IPS DF 19.7 (cell line): ENCODE measurements at places on chromosomes 3 and 15.
A peak's percentile ranks its signal among the peaks of the same experiment; 100 is the strongest.

DNA sequence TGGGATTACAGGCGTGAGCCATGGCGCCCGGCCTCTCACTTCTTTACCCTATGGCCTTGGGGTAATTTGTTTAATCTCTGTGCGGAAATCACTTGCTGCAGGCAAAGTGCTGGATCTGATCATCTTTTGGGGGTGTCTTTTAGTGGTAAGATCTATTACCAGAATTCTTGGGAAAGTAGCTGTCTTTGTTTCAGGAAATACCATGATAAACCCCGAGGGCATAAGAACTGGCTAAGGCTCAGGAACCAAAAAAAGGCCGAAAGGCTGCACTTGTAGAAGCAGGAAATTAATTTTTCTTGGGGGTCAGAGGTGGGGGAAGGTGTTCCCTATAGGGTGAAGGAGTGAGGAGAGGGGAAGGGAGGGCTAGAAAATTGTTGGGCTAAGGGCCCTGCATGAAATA lies 22.7 kb upstream of the IGF2BP2 start:
- no peak for DNase-seq

DNA sequence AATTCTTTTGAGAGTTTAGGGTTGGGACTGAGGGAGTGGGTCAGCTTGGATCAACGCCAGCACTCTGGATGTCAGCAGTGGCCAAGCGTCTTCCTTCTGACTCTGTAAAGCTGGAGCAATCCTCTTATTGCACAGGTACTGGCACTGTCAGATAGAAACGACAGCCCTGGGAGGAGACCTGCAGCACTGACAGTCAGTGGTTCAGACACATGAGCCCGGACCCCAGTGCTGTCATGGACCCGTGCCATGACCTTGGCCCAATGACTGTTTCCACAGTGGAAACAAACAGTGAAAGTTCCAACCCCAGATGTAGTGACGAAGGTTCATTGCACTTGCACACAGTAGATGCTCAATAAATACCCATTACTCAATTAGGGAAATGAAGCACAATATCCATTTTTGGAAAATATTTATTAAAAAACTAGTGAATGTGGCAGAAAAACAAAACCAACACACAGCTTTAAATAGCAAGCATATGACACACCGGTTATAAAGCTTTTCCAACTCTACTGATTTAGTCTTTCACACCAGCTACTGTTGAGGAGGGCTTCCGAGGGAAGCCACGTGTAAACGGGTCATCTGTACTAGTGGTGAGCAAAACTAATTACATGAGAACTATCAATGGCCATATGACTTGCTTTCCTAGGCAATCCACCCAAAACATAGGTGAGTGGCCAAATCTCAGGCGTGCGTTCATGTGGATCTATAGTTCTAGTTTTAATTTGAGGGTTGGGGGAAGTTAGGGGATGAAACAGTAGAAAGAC lies 22.1 kb downstream of the SIAH2 start:
- DNase-seq, result no peak

DNA sequence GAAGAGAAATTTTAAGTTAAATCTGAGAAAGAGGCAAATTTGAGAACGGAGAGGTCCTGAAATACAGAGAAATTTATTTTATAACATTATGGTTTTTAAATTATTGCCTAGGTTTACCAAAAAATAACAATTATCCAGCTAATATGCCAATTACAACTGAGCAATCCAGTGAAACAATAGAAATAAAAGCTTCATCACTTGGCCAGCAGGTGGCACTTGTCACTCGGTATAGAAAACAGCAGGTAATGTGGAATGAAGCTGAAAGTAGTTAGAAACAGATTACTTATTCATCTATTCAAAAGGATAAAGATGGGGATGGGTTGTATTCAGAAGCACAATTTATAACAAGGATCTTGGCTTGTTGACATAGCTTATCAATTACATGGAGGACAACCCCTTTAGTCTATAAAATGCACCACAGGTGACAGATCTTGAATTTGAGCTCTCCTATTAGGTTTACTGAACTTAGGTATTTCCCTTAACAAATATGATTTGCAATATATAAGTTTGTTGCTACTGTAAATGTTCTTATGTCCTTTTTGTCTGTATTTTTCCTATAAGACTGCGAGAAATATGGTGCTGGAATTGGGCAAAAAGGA lies 70.1 kb upstream of the GUCA1C start:
- DNase-seq, result no peak

DNA sequence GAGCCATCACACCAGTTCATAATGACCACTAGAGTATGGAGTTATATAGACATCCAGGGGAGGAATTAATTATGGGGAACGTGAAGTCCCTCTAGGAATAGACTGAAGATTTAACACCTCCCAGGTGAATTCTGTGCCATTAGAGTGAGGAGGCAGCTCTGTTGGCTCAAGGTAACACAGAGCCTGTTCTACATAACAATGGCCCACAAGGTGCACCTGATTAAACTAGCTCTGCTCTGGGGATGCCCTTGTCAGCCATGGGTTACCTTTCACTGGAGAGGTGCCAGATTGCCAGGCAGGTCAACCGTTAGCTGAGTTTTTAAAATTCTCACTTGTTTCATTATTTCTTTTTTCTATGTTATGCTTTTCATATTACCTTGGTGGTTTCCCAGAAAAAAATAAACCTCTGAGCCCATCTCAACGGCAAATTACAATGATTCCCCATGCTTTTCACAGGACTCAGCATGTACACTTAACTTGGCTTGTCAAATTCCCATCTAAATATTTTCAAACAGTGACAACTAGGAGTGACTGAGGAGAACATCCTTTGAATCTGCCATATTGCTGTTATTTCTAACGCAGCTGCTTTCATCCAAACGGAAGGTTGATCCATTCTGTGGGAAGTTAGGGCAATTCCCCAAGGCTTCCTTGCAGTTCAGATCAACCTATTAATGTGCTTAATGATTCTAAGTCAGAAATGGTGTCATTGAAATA lies 512.9 kb downstream of the MCTP2 start:
- peak; percentile 50 for DNase-seq

GRCh38 chr3:154059833-154060232 lies 61.4 kb upstream of the ARHGEF26 start:
- no peak for DNase-seq

DNA sequence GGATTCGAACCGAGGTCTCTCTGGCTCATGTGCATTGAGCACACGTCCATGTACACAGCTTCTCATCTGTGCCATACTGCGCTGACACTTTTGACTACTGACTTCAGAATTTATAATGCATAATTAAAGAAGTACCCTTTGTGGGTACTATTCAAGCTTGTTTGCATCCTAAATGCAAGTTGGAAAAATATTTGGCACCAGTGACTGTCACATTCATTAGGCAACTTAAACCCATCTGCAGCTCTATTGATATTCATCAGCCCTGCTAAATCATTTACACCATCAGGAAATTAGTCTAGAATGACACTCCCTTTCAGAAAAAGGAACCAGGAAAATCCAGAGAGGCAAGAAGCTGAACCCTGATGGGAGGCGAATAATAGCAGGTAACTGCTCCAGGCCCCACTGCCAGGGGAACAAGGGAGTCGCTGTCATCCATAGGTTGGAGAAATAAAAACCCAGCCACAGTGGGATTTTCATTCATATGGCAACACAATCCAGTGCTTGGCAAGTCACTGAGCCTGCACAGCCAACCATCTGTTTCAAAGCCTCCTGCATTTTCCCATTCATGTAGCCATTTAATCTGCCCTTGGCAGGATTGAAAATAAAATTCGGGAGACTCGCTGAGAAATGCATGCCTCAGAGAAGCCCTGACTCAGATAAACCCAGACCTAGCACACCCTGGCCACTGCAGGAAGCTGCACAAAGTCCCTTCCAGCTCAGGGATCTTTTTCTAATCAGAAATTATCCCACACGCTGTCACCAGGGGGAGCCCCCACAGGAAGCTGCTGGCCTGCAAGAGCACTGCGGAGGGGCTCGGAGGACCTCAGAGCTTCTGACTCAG lies 103.0 kb upstream of the VEPH1 start:
- DNase-seq, result peak; percentile 54

- DNase-seq, result no peak
Measured at GRCh38 chr15:51621155-51621765, 1.3 kb downstream of the DMXL2 start.

DNA sequence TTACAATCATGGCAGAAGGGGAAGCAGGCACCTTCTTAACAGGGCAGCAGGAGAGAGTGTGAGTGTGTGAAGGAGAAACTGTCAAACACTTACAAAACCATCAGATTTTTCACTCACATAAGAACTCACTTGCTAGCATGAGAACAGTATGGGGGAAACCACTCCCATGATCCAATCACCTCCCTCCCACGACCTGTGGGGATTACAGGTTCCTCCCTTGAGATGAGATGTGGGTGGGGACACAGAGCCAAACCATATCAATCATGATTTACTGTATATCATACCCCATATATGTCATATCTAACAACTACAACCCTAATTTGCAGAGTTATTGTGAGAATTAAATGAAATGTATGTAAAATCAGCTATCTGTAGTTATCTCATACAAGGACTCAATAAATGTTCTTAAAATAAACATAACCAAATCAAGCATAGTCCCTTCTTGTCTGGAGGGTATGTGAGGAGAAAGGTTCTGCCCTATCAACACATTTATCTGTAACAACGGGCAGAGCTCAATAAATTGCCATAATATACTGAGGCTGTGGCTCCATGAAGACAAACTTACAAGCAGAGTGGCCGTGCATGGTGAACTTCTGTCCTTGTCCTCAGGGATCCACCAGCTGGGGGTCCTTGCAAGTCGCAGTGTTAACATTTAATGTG lies 504.7 kb downstream of the SOX2 start:
- DNase-seq, result no peak

DNA sequence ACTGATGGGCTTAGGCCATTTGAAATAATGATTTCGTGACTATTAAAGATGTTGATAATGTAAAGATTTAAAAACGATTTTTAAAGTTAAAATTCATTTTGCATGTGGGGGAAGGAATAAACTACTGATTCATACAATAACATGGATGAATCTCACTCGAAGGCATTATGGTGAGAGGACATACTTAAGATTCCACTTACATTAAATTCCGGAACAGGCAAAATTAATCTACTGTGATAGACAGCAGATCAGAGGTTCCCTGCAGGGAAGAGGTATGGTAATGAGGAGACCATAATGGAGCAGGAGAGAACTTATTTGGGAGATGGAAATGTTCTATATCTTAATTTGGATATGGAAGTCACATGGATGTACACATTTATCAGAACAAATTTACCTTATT lies 28.4 kb upstream of the RAB6B start:
- no peak for DNase-seq

GRCh38 chr3:45084361-45084760 lies 58.3 kb downstream of the CLEC3B start:
- DNase-seq, result no peak

DNA sequence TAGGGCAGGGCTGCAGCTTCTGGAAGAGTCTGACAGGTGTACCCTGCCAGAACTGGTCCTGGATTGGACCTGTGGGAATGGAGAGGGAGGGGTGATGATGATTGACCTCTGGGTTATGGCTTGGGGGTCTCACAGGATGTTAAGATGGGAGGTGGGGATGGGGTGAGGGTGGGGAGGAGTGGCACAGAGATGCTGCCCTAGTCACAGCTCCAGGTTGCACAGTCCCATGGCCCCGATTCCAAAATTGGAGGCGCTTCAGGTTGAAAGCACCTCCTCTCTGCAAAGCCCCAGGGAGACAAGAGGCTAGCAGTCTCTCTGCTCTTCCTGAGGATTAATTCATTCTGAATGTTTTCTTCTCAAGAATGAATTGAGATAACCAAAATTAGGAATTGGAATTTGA lies 101.4 kb downstream of the FAM43A start:
- DNase-seq, result no peak

DNA sequence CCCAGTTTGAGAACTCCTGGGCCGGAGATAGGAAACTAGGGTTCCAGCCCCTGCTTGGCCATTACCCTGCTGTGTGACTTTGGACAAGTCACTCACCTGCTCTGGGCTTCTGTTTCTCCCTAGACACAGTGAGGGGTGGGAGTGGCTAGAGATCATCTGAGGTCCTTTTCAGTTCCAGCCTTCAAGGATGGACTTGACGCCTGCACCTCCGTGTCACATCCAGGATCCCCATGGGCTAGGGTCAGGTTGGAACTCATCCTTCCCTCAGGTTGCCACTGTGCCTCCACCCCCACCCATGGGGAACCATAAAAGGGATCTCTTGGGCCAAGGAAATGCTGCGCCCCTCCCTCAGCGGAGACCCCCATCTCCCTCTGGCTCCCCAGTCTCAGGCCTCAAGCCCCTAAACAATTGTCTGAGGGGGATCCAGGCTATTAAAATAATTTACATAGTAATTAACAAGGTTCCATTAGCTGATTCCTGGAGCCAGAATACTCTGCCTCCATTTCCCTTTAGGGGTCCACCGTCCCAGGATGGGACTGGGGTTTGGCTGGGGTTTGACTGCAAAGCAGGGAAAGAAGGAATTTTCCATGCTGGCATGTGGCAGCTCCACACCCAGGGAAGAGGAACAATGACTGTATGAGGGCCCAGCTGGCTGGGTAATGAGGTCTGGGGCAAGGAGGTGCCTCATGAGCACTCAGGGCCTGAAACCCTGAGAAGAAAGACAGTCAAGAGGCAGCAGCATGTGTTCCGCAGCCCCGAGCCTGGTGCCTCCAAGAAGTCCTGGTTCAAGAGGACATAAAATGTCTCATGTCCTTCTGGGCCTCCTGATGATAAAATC lies 177.7 kb downstream of the SMAD6 start:
- DNase-seq, result no peak

- DNase-seq, result no peak
Measured at GRCh38 chr3:126028096-126028495, 55.8 kb downstream of the SLC41A3 start.

DNA sequence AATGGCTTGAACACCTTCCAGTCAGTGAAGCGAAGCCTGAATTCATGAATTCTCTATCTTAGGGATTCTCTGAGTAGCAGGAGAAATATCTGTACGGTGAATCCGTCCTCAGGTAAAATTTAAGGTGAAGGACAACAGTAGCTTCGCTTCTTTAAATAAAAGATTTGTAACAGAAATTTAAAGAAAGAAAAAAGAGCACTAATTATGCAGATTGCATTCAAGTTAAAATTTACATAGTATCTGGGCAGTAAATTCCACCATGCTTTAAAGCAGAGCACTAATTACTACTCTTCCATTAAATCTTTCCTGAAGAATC lies 282.6 kb downstream of the FGF12 start:
- no peak for DNase-seq

DNA sequence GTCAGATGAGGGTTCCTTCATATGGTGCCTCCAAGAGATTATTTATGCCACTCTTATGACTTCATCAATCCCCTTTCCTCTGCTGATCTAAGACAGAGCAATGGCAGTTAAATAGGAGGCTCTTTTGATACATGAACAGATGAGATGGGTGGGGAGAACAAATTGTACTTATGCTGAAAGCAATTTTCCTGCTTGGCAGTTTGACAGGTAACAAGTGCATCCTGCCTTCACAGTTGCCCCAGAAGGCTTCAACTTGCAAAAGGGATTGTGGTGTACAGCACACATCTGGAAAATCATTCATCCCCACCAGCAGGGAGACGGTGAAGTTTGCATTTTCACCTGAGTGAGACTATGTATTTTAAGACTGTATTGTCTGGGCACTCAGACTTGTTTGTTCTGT lies 27.3 kb downstream of the ENTPD3 start:
- no peak for DNase-seq

GRCh38 chr3:56055546-56055945 lies 412.7 kb downstream of the ERC2 start:
- DNase-seq, result no peak
